ENCODE measurements at places on chromosomes 13 and 19. TPM values are rescaled to one million over a fixed set of nuclear protein-coding genes. Genes with fewer than 3 reads are reported as not detected.
A peak's percentile ranks its signal among the peaks of the same experiment; 100 is the strongest.

DNA sequence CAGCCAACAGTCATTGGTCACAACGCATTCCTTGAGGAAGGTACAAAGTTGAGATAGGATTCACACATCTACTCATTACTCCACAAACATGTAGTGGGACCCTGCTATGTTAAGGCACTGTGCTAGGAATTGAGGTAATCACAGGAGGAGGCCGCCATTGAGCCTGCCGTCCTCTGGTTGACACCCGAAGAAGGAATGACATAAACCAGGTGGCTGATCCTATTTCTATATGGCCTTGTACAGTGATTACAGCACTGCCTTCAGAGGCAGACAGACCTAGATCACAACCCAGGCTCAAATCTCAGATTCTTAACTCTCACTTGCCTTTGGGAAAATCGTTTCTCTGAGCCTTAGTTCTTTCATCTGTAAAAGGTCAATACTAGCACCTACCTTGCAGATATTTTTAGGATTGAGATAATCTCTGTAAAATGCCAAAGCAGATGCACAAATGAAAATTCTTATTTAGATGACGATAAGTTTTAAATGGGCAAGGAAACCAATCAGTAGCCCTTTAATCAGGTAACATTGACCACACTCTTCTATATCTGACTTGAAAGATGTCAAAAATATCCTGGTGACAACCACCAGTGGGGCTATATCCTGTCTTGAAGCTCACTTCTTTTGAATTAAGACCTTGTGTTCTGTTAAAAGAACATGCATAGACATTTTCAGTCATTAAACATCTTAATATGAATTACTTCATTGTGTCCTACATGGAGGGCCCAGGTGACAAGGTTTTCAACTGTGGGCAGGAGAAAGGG lies 251.6 kb downstream of the KCTD12 start:
- no peaks in the 10 kb centered on the region for H3K4me1 ChIP-seq
- DNase-seq: no peak
- H3K27me3 ChIP-seq: peaks cover 7% of the 10 kb centered on the region
- H3K4me3 ChIP-seq: no peak overlapping the region
- H3K36me3 ChIP-seq: no peaks in the 10 kb centered on the region
- H3K27ac ChIP-seq: no peak overlapping the region

- no peak overlapping the region for H3K4me3 ChIP-seq
- no peak for DNase-seq
- no peaks in the 10 kb centered on the region for H3K27me3 ChIP-seq
- H3K4me1 ChIP-seq: no peaks in the 10 kb centered on the region
- no peak overlapping the region for H3K27ac ChIP-seq
These were observed 1394.3 kb upstream of the SLC10A2 start for GRCh38 chr13:104460554-104460953.

TNNT1 gene
- not detected for total RNA-seq

DNA sequence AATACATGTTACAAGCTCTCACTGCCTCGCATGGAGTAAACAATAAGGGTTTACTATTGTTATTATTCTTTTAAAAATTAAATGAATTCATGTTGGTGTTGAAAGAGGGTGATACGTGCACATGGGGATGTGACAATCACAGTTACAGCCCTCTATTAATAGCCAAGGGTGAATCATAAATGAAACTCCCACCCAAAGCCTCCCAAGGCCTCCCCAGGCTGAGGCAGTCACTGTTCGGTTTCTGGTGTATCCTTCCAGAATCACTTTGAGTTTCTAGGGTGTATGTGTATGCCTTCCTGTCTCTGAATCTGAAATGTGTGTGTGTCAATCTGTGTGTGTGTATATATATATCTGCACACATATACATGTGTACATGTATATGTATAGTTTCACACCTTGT lies 73.4 kb downstream of the AKAP11 start:
- H3K36me3 ChIP-seq: no peaks in the 10 kb centered on the region
- DNase-seq: no peak
- no peak overlapping the region for H3K4me3 ChIP-seq

GRCh38 chr19:19214892-19215291 lies 3.1 kb downstream of the NCAN start:
- peaks cover 8% of the 10 kb centered on the region for H3K4me1 ChIP-seq
- peaks cover 39% of the 10 kb centered on the region for H3K27me3 ChIP-seq
- DNase-seq: no peak

NLRP11 gene
- not detected for total RNA-seq

PNMA8B gene
- total RNA-seq: not detected

DNA sequence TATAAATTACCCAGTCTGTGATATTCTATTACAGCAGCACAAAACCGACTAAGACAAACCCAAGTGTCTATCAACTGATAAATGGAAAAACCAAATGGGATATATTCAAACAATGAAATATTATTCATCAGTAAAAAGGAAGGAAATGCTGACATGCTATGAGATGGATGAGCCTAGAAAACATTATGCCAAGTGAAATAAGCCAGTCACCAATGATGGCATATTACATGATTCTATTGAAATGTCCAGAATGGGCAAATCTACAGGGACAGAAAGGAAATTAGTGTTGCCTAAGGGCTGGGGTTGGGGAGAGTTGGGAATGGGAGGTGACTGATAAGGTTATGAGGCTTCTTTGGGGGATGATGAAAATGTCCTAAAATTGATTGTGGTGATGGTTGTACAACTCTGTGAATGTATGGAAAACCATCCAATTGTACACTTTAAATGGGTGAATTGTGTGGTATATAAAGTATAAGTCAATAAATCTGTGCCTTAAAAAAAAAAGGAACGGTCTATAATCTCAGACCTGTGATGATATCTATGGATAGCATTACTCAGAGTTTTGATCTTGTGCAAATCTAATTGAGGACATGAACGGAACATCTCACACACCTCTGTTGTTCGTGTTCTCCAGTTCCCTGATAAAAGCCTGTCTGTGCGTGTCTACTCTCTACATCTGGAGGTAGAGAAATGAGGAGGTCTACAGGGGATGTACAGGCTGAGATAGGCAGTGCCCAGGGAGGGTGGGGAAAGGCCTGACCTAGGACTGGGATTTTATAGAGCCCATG lies 49.0 kb downstream of the TNFRSF19 start:
- no peak overlapping the region for H3K27ac ChIP-seq
- no peaks in the 10 kb centered on the region for H3K36me3 ChIP-seq
- peaks cover 19% of the 10 kb centered on the region for H3K27me3 ChIP-seq
- H3K4me3 ChIP-seq: no peak overlapping the region
- no peak for DNase-seq
- peaks cover 7% of the 10 kb centered on the region for H3K4me1 ChIP-seq

DNA sequence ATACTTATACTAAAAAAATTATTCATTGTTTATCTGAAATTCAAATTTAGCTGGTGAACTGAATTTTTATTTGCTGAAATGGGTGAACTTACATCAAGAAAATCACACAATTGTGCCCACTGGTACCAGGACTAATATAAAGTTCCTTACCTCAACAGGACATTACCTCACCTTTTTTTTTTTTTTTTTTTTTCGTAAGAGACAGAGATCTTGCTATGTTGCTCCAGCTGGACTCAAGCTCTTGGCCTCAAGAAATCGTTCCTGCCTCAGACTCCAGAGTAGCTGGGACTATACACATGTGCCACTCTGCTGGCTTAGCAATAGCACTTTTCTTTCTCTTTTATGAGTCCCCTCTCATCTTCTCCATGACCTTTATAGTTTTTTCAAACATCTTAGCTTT lies 22.5 kb upstream of the NDFIP2 start:
- no peak overlapping the region for H3K4me3 ChIP-seq
- H3K27me3 ChIP-seq: no peaks in the 10 kb centered on the region
- H3K27ac ChIP-seq: no peak overlapping the region

ATP5F1D gene
- total RNA-seq: 215 TPM

KLF5 gene
- 2.5 TPM for total RNA-seq

- H3K4me1 ChIP-seq: peaks cover 6% of the 10 kb centered on the region
- peaks cover 74% of the 10 kb centered on the region for H3K27me3 ChIP-seq
- peaks cover 3% of the 10 kb centered on the region for H3K36me3 ChIP-seq
- no peak overlapping the region for H3K27ac ChIP-seq
These were observed 5.1 kb upstream of the ARHGEF7 start for GRCh38 chr13:111110054-111110453.

- H3K27ac ChIP-seq: no peak overlapping the region
- H3K27me3 ChIP-seq: no peaks in the 10 kb centered on the region
- no peak overlapping the region for H3K4me3 ChIP-seq
- DNase-seq: no peak
These were observed 1005.5 kb downstream of the PCDH9 start for GRCh38 chr13:66224663-66225062.

- H3K4me1 ChIP-seq: peaks cover 27% of the 10 kb centered on the region
- DNase-seq: no peak
- no peaks in the 10 kb centered on the region for H3K27me3 ChIP-seq
- H3K4me3 ChIP-seq: no peak overlapping the region
- no peak overlapping the region for H3K27ac ChIP-seq
These were observed 257.9 kb downstream of the KLF12 start for GRCh38 chr13:73876323-73876722.

- no peak overlapping the region for H3K27ac ChIP-seq
- no peaks in the 10 kb centered on the region for H3K4me1 ChIP-seq
- DNase-seq: no peak
- peaks cover 4% of the 10 kb centered on the region for H3K36me3 ChIP-seq
These were observed 648.3 kb upstream of the SPRY2 start for GRCh38 chr13:80989241-80989640.

GRCh38 chr13:74153316-74153715 lies 19.1 kb upstream of the KLF12 start:
- H3K27ac ChIP-seq: no peak overlapping the region
- no peaks in the 10 kb centered on the region for H3K4me1 ChIP-seq
- H3K27me3 ChIP-seq: peaks cover 26% of the 10 kb centered on the region
- H3K4me3 ChIP-seq: no peak overlapping the region

- H3K27ac ChIP-seq: peak overlapping the region; percentile 99
- H3K36me3 ChIP-seq: peaks cover 20% of the 10 kb centered on the region
- H3K4me1 ChIP-seq: peaks cover 27% of the 10 kb centered on the region
- peak; percentile 44 for DNase-seq
These were observed 2.1 kb downstream of the CALM3 start for GRCh38 chr19:46603195-46603637.
